ENCODE measurements at places on chromosomes 7 and 10. TPM values are rescaled to one million over a fixed set of nuclear protein-coding genes. Genes with fewer than 3 reads are reported as not detected.

- no peak for DNase-seq
Observed at GRCh38 chr7:101804088-101804963, 13.1 kb upstream of the CUX1 start.

DNA sequence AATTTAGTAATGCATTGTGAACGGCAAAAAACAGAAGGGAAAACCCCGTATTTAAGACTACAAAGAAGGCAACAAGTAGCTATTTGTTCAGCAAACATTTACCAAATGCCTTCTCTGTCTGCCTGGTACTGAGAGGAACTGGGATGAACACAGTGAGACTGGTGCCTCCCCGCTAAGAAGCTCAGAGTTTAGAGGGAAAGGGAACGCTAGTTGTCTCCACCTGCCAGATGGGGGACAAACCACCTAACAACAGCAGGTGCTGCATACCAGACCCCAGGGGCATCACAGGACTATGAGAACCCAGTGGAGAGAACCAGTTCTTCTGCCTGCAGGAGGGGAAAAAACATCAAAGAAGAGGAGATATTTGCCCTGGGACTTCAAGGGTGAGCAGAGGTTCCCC is 147.1 kb downstream of the SLC25A13 start:
- DNase-seq = no peak

GRCh38 chr7:64863969-64864368 is 39.1 kb upstream of the ZNF273 start:
- DNase-seq = no peak

DNA sequence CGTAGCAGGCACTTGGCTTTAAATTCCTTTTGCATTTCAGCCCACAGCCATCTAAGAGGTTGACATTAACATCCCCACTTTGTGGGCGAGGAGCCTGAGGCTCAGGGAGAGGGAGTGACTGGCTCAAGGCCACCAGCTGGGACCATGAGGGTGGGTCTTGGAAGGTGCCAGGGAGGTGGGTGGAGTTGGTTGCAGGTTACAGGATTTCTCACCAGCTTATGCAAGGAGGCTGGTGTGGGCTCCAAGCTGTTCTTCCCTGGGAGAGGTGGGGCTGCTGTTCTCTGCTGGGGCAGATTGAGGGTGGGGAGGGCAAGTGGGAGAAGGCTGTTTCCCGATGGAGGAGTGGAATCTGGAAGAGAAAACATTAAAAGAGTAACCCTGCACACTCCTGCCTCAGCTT is 14.1 kb upstream of the C10orf95 start:
- DNase-seq = peak; percentile 44

The TBL2 gene
- 56.1 TPM for total RNA-seq

The COL26A1 gene
- not detected for total RNA-seq
